Stimulated activated CD4-positive, alpha-beta T cell treated with anti-CD3 and anti-CD28 coated beads, TNF-alpha, amount 100 ng/mL, for 48 hours (primary cell): ENCODE measurements at places on chromosomes 12 and 14.

DNA sequence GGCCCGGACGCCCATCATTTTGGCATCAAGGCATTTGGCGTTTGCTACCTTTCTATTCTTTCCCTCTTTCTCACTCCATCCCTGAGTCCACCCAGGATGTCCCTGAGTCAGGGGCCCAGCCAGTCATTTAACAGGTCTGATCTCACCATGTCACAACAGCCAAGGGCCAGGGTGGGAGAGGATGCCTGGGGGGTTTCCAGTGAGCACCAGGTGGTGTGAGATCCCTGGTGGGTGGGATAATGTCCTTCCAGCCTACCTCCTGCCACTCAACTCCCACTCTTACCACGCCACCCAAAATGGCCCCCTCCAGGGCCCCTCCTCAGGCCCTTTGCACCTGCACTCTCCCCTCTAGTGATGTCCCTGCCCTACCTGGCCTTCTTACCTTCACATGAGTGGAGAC, 310.8 kb downstream of the BCL11B start:
- DNase-seq = no peak

DNA sequence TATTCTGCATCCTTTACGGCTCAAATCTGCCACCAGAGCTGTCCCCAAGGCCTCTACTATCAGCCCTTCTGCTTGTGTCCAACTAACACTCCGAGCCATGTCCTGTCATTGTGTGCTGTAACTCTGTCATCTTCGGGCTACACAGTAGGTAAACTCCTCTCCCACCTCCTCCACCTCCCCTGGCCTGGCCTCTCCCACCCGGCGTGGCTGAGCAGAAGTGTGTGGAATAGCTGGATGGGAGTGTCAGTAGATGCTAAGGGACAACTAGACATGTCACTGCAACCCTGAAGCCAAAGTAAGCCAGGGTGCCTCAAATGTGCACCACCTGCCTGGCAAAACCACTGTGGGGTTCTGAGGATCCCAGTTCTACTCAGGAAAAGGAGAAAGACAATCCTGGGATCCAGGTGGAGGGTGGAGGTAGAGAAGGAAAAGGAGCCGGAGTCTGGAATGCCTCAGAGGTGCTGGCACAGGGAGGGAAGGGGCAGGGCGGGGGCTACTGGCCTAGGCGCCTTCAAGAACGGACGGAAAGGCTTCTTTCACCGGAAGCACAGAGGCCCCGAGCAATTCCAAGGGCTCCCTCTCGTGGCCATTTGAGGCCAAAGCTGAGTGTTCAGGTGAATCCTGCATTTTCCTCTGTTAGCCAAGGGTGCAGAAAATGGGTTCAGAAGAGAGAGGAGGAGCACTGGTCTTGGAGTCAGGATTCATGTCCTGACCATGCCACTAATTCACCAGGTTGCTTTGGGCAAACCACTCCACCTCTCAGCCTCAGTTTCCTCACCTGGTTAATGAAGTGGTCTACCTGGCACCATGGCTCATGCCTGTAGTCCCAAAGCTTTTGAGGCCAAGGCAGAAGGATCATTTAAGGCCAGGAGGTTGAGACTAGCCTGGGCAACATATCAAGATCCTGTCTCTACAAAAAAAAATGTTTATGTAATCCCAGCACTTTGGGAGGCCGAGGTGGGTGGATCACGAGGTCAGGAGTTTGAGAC, 20.5 kb upstream of the FAM181A start:
- peak; percentile 59 for DNase-seq

DNA sequence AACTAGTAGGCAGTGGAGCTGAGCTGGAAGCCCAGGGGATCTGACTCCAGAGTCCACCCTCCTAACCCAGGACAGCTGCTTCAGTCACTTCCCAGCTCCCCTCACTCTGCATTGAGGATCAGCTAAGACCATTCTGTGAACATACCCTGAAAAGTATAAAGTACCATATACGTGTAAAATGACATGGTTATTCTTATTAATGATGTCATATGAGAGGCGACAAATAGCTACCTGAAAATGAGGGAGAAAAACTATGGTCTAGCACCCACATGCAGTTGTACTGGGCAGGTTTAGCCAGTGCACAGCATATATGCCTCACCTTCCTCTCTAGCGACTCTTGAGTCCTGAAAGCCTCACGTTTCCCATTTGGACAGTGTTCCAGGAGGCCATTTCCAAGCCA, 461.9 kb downstream of the RAD51B start:
- DNase-seq = no peak

DNA sequence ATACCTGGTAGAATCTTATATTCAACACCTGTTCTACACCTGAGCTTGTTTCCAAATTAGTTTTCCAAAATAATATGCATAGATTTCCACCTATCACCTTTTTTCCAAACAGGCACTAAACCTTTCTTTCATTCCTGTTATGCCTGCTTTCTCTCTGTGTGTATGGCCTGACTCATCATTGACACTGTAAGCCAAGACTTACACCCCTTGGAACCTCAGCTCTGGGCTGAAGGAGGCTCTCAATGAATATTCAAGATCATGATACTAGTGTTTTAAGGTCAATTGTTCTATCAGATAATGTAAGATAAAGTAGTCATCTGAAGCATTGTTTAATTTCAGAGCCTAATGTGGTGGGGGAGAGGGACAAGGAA, 1193.3 kb downstream of the FLRT2 start:
- DNase-seq = no peak

DNA sequence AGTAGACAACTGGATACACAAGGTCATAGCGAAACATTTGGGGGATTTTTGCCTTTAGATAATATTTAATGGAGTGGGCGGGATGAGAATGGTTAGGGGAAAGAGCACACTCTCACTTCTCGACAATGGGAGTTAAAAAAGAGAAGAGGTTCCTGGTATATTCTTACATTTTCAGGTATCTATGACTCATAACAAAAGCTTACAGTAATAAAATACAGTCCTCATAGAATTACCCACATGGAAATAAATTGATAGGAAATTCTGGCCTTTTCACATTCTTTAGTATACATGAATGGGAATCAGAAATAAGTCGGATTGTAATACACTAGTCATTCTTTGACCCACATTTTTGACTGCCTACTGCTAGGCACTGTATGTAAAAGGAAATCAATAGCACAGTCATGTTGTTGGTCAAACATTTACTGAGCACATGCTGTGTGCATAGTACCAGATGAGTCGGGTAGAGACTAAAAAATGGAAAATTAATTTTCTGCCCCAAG, 8.2 kb upstream of the CRADD start:
- no peak for DNase-seq
